ENCODE measurements at places on chromosomes 7 and 10.

- no peak for DNase-seq
Observed at GRCh38 chr7:137732168-137732567, 114.6 kb downstream of the DGKI start.

GRCh38 chr10:84201244-84201606 is 6.9 kb downstream of the CDHR1 start:
- no peak for DNase-seq

DNA sequence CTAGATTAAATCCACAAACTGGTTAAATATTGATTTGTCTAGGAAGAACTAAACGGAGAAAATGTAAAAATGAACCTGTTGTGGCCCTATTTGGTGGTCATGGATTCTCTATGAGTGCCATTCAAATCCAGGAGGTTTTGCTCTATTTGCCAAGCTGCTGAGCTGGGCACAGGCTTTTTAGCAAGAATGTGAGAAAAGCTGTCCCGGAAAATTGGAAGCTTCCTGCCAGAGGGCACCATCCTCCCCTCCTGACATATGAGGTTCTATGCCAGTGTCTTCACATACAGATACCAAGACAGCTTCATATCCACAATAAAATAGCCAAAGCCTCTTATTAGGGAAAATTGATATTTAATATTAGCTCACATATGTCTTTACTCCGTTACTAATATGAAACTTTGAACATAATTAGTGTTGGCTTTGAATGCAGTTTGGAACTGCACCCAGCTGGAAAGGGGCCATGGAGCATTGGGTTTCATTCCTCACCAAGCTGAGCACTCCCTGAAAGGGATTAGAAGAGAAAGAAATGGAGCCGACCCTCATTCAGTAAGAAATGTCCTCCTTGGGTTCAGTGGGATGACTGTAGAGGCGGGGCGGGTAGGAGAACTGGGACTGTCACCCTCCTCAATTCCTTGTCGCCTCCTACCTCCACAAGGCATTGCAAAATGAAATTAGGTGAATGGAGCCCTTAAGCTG is 47.8 kb downstream of the NRCAM start:
- DNase-seq: no peak

- DNase-seq: no peak
Observed at GRCh38 chr7:32030904-32031692, 39.1 kb downstream of the PDE1C start.

DNA sequence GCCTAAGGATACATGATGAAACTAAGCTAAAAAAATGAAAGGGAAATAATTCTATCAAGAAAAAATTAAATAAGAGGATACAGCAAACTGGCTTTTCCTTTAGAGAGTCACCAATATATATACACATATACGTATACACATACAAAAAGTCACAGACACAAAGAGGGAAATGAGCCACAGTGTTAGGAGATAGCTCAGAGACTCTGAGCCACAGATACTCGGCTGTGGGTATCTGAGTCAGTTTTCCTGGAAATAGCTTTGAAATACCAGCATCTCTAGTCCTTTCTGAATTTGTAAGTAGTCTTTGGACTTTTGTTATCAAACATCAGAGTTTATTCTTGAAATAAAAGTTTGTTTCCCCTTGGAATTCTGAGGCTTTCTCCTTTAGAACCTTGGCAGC is 111.8 kb downstream of the TBXAS1 start:
- DNase-seq: no peak

DNA sequence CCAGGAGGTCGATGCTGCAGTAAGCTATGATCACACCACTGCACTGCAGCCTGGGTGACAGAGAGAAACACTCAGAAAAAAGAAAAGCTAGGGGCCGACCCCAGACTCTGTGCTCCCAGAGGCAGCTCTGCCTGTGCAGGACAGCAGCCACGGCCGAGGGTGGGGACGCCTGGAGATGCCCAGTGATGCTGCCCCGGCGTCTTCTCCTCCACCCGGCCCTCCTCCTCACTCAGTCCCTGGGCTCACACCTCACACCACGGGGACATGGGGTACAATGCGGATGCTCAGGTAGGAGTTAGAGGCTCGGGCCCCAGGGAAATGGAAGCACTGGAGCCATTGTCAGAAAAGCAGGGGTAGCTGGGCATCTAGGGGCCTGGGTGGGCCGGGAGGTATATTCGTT is 46.3 kb upstream of the ELFN1 start:
- DNase-seq: no peak

DNA sequence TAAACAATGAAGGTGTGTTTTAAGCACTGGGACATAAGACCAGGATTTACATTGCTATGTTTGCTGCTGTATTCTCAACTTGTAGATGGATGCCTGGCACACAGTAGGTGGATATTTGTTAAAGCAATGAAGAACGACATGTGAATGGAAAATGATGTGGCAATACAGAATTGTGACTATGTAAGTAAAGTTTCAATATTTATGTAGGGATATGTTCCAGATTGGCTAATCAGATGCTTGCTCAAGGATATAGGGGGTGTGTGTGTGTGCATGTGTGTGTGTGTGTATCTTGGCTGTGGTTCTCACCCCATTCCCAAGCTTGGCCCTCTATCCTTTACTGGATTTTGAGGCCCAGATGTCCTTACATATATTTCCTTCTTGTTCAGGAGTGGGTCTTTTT is 42.7 kb upstream of the LAMB1 start:
- no peak for DNase-seq

- peak; percentile 97 for DNase-seq
Observed at GRCh38 chr7:48089046-48090003, at the start of gene UPP1. UPP1 (plus strand) TSS chr7:48089265; CDS start chr7:48094784, 5,519 bp downstream.

DNA sequence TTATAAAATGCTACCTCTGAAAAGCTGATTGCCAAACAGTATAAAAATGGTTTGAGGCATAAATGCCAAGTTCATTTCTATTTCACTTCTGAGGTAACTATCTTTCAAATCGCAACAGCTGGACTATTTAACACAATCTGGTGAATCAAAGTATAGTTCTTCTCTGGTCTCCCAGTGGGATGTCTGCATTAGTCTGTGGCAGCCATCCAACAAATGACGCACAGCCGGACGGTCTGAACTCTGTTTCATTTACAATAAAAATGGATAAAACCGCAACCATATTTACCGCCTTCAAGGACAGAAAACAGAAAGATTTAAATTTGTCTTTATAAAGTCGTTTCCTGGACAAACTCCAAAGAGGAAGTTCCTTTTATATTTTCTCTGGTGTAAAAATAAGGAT is 41.9 kb downstream of the ENO4 start:
- peak; percentile 69 for DNase-seq

- DNase-seq: no peak
Observed at GRCh38 chr10:19815731-19816410, 361 bp upstream of the PLXDC2 start.

- DNase-seq: no peak
Observed at GRCh38 chr10:7956508-7956907, 98.0 kb upstream of the GATA3 start.

- no peak for DNase-seq
Observed at GRCh38 chr7:14739168-14739840, 163.2 kb downstream of the DGKB start.

- DNase-seq: no peak
Observed at GRCh38 chr7:2959828-2960599, 83.7 kb downstream of the CARD11 start.

DNA sequence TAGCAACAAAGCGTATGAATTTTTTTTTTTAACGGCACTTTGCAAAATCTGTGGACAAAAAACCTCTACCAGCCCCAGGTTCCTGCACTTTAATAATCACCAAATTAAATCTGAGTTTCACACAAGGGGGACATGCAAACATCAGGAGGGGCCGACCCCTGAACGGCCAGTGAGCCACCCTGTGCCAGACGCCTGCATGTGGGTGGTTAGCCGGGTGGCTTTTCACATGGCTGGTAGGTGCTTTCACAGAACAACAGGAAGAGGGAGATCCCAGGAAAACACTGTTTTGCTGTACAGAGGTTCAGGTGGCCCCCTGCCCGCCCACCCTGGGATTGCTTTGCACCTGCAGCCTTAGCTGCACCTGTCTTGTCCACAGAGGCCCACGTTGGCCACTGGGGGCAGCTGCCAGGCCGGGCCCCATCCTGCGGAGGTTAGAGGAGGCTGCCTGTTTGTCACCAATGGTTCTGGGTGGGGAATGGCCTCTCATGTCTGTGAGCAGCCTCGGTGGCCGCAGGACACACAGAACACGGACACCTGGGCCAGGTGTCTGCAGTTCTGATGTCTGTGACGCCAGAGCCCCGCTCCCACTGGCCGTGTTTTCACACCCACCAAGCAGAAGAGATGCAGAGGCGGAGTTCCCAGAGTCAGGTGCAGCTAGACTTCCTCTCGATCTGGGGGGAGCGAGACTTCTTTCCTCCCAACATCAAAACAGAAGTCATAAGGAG is 107.7 kb downstream of the FAM53B start:
- DNase-seq: no peak

- DNase-seq: no peak
Observed at GRCh38 chr7:83824214-83824613, 175.3 kb upstream of the SEMA3E start.

GRCh38 chr7:13656330-13656729 is 333.1 kb downstream of the ETV1 start:
- no peak for DNase-seq

- no peak for DNase-seq
Observed at GRCh38 chr7:69002416-69002815, 595.9 kb upstream of the AUTS2 start.

DNA sequence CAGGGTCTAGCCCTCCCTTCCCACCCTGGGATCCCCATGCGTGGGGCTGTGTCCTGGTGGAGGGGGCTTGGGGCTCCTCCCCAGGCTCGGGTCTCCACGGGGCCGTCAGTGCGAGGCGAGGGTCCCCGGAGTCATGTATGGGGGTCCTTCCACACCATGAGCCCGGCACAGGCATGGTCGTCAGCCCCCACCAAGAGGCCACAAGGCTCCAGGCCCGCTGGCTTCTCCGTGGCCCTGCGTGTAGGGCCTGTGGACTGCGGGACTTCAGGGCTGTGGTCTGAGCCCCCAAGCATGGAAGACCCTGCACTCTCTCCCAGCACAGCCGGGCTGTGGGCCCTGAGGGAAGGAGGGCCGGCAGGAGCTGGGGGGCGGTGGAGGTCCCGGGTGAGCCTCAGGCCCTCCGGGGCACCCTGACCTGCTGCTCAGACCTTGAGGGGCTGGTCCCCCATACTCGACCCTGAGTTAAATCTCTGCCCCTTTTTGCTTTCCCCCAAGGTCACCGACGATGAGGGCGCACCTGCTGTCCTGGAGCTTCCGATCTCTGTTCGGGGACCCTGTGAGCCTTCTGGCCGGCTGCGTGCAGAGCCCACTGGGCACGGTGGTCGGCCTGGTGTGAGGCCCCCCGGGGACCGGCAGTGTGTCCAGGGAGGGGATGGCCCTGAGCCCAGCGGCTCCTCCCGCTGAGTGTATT is 19.7 kb downstream of the PWWP2B start:
- DNase-seq: no peak

DNA sequence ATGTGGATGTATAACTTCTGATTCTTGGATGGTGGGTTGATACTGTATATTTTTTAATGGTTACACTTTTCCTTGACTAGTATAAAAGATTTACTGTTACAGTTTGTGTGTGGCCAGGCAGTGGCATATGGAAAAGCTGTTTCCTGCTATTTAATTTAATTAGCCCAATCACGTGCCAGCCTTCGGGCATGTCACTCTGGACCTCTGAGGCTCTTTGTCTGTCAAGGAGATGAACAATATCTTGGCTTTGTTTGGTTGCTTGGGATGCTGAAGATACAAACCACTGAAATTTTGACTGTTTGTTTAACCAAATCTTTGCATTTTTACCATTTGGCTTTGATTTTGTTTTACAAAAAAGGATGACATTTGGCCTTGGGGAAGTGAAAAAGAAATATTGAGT is 185.0 kb downstream of the HDAC9 start:
- DNase-seq: no peak

DNA sequence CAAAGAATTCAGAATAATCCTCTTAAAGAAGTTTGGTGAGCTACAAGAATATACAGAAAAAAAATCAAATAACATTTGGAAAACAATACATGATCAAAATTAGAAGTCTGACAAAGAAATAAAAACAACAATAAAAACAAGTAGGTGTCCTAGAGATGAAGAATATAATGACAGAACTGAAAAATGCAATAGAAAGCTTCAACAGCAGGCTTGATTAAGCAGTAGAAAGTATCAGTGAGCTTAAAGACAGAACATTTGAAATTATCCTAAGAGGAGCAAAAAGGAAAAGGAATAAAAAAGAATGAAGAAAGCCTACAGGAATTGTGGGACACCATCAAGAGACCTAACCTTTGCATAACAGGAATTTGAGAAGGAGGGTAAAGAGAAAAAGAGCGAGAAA is 238.8 kb downstream of the ZEB1 start:
- no peak for DNase-seq

GRCh38 chr7:106313456-106313901 is 28.7 kb upstream of the NAMPT start:
- DNase-seq: peak; percentile 66

DNA sequence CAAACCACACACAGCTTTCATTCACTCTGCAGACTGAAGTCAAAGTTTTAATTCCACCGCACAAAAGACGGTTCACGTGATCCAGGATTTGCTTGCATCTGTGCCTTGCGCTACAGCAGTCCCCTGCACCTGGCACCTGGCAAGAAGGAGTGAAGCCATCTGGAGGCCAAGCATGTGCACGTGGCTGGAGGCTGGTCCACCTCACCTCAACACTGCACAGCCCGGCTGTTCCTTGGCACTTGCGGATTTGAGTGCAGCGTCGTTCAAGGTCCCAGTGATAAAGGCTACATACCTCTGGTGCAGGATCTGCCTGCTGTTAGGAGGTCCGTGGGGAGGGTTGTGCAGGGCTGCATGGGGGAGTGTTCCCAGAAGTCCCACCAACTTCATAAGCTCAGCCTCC is 248.5 kb upstream of the GRB10 start:
- no peak for DNase-seq

DNA sequence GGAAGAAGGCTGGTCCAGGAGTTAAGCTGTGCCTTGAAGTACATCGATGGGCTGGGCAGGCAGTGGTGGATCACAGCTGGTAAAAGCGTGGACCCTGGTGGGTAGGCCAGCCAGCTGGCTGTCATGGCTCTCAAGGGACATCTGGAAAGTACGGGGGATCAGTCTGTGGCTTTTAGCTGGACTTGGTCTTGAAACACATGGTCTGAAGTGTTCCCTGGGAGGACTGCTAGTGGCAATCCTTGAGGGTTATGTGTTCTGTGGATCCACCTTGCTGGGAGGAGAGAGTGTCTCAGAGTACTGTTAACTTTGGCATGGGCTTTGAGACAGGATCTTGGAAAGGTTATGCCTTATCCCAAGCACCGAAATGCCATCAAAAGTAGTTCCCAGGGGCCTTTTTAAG is 754.3 kb downstream of the SUGCT start:
- no peak for DNase-seq

- DNase-seq: no peak
Observed at GRCh38 chr7:75038508-75038907, 35.1 kb downstream of the RCC1L start.

GRCh38 chr10:21260066-21260465 is 265.4 kb downstream of the SKIDA1 start:
- no peak for DNase-seq

- no peak for DNase-seq
Observed at GRCh38 chr10:30863516-30864210, 168.0 kb downstream of the ZNF438 start.
